WTC11 (cell line): ENCODE measurements at places on chromosomes 7 and 10.

GRCh38 chr10:62561151-62561550, 187.0 kb downstream of the ZNF365 start:
- DNase-seq, result no peak

GRCh38 chr7:103991406-103991805, 1.9 kb upstream of the RELN start:
- no peak for DNase-seq

DNA sequence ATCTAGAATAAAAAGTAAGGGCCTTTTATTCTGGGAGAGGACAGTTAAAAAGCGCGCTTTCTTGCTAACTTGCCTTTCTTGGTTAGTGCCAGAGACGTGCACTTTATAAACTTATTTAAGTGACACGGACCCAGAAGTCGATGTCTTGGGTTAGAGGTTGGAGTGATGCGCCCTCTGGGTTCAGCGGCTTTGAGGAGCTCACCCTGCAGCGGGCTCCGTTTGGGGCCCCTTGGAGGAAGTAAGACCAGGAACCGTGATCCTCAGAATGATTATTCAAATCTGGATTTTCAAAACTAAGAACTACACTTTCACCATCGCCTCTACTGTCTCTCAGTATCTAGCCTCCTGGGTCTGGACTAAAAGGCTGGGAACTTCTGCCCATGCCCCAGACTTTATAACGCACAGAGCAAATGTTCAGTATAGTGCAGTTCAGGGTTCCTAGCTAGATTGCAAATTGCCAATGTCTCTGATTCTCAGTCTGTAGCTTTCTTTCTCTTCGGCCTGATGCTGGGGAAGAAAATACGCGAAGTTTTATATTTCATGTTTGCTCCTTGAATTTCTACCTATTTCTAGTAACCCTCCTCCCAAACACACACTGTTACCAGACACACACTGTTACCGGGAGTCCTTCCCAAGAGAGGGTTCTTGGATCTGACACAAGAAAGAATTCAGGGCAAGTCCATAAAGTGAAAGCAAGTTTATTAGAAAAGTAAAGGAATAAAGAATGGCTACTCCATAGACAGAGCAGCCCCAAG, 18.6 kb upstream of the SMO start:
- peak; percentile 30 for DNase-seq

DNA sequence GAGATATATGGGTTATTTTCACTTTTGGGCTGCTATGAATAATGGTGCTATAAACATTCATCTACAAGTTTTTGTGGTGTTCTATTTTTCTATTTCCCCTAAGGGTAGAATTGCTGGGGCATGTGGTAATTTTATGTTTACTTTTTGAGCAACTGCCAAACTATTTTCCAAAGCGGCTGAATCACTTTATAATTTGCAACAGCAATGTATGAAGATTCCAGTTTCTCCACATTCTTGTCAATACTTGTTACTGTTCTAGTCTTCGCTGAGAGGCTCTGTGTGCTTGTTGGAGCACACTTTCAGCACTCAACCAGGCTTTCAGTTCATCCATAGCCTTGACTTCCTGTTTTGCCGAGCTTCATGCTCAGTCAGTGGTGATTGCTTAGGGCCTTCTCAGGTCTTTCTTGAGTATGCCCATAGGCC, 39.0 kb downstream of the ADK start:
- no peak for DNase-seq

GRCh38 chr10:6445671-6446316, 134.3 kb downstream of the PRKCQ start:
- peak; percentile 51 for DNase-seq

DNA sequence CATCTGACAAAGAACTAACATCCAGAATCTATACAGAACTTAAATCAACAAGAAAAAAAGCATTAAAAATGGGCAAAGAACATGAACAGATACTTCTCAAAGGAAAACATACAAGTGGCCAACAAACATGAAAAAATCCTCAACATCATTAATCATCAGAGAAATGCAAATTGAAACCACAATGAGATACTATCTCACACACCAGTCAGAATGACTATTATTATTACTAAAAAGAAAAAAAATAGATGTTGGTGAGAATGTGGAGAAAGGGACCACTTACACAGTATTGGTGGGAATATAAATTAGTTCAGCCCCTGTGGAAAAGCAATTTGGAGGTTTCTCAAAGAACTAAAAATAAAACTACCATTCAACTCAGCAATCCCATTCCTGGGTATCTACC, 89.1 kb upstream of the ADO start:
- no peak for DNase-seq

- peak; percentile 46 for DNase-seq
Observed at GRCh38 chr10:77636282-77636966, 1.2 kb downstream of the KCNMA1 start.

DNA sequence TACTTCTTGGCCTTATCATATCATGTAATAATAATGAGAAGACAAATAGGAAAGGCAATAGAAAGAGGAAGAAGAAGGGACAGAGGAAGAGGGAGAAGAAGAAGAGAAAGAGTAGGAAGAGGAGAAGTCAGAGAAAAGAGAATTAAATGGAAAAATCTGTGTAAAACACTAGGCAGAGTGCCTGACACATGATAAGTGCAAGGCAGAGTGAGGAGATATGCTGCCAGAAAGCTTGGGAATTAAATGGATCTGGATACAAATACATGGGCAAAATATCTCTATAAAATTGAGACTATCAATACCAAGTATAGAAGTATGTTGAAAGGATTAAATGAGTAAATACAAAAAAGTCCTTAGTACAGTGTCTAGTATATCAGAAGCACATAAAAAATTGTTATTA, 124.8 kb downstream of the CACNA2D1 start:
- DNase-seq, result no peak

GRCh38 chr10:88545359-88545758, 37.8 kb downstream of the RNLS start:
- no peak for DNase-seq

DNA sequence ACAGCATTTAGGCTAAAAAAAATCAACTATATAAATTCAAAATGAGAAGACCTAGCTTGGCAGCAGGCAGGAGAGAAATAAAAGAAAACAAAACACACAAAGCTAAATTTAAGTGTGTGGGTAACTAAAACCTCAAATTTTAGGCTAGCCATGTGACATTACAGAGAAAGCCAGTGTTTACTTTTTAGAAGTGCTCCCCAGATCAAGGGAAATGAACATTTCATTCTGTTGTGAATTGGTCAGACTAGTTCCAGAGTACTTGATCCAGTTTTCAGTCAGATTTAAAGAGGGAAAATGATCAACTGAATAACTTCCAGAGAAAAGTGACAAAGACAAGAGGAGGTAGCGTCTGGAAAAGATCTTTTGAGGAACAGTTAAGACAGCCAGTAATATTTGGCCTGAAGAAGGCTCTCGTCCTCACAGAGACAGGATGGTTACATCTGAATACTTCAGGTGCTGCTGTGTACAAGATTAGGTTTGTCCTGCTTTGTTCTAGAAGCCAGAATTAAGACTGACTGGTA, 563.4 kb downstream of the KCNMA1 start:
- no peak for DNase-seq
